ENCODE measurements at places on chromosomes 3 and 15.

- DNase-seq, result no peak
Measured at GRCh38 chr3:172626021-172626640, 84.7 kb downstream of the NCEH1 start.

DNA sequence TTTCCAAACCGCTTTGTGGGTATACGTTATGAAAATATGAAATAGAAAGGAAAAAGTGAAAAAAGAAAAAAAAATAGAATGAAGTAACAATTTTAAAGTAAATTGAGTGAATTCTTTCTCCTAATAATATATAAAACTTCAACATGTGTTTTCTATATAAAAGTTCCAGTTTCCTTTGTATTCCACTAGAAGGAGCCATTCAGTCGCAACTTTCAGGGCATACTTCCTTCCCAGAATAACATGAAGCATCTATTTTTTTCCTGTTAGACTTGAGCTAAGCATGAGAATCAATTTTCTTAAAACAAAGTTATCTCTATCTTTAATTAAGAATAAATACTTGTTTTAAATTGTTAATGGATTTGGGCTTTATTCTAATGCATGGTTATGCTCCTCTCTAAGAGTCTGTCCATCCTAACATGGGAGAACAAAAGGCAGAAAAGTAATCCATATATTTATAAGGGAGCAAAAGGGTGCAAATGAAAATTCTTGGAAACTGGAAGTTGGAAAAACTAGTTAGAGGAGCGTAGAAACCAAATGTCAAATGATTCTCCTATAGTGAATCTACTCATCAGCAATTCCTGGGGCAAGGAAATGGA is 16.0 kb upstream of the VGLL3 start:
- no peak for DNase-seq

- DNase-seq, result no peak
Measured at GRCh38 chr15:90679959-90680358, 37.2 kb upstream of the BLM start.

GRCh38 chr3:36214460-36214859 is 165.8 kb upstream of the STAC start:
- no peak for DNase-seq

DNA sequence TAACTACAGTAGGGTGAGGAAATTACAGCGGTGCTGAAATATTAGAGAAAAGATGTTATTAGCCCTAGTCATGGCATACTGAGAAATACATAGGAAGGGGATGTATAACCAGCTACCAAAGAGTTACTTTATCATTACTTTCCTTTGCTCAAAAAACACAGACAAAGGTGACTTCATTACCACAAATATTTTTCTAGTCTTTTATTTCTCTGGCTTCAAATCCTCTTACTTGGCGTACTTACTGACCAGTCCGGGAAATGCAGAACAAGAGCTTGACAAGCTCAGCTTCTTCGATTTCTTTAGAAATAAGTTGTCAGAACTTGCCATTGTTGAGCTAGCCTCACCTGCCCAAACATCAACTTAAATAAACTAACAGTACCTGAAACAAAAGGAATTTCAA is 142.1 kb upstream of the TMCO5A start:
- no peak for DNase-seq

DNA sequence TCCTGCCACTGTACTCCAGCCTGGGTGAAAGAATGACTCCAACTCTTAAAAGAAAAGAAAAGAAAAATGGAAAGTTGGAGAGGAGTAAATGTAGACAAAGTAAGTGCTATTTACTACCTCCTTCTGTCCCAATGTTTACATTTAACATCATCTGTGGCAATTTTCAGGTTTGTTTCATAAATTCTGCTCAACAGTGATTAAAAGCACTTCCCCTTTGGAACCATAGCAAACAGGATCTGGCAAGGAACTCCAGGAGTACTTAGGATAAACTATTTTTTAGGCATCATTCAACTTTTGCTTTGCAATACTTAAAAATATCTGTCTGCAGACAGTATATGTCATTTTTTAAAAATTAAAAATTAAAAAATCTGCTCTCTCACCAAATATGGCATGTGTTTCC is 5.5 kb upstream of the CX3CR1 start:
- no peak for DNase-seq

DNA sequence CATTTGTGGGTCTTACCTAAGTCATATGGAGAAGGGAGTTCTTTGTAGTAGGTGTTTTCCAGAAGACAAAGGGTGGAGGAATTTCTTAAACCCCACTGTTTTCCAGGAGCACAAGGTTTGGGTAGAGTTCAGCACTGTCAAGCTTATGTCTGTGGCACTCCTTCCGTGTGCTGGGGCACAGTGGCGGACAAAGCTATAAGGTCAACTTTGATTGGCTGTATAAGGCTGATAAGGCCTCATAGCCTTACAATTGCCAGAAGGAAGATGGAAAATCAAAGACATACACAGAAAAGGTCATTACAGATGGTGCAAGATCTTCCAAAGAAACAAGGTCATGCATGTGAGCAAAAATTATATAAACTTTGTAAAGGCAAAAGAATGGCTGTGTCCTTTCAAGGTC is 3.5 kb upstream of the LYSMD4 start:
- no peak for DNase-seq

DNA sequence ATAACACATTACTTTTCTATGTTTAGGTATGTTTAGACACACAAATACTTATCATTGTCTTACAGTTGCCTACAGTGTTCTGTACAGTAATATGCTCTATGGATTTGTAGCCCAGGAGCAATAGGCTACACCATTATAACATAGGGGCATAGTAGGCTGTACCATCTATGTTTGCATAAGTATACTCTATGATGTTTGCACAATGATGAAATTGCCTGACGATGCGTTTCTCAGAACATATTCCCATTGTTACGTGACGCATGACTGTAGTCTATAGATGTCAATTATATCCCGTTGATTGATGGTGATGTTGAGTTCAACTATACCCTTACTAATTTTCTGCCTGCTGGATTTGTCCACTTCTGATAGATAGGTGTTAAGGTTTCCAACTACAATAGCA is 139.4 kb upstream of the PFN2 start:
- no peak for DNase-seq

All from left hindlimb (tissue), 1 donor.